ENCODE measurements at places on chromosomes 7 and 10. TPM values are rescaled to one million over a fixed set of nuclear protein-coding genes. Genes with fewer than 3 reads are reported as not detected.

DNA sequence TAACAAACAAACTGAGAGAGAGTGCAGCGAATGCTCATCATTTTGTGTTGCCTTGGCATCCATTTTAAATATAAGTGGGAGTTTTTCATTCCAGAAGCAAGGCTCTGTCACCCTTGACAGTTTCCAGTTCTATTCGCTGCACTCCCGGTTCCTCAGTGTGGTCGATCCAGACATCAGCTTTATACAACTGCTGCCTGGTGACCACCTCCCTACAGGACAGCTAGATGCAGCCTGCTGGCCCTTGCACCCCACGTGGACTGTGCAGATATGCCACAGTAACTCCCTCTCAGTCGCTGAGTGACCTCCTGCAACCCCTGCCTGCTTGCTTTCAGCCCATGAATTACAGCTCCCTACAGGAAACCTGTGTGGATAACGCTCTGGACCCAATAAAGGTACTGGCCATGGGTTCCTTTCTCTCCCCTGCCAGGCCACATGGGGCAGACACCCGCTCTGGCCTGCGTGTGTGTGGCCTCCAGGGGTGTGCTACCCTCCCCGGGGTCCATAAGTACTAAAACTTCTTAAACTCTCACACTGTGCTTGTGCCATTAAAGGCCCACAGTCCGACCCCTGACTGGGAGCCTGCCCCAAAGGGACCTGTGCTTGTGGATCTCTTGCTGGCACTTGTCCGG, 23.6 kb downstream of the BEND7 start:
- no peak for DNase-seq

DNA sequence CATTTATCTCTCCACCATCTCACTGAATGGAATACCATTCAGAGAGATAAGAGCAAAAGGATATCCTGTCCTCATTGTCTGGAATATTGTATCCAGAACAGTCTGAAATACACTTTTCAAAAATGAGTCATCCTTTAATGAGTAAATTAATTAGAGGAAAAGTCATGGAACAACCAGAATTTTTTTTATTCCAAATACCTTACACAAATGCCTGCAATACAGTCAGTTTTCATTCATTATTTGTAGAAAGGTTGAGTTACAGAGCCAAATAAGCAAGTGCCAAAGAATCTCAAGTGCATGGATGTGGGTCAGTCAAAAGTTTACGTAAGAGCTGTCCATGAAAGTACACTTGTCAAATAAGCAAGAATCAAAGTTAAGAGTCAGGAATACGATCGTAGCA, 482.6 kb downstream of the IPMK start:
- DNase-seq: no peak

GRCh38 chr7:14229047-14229446, 239.6 kb upstream of the ETV1 start:
- DNase-seq: no peak

DNA sequence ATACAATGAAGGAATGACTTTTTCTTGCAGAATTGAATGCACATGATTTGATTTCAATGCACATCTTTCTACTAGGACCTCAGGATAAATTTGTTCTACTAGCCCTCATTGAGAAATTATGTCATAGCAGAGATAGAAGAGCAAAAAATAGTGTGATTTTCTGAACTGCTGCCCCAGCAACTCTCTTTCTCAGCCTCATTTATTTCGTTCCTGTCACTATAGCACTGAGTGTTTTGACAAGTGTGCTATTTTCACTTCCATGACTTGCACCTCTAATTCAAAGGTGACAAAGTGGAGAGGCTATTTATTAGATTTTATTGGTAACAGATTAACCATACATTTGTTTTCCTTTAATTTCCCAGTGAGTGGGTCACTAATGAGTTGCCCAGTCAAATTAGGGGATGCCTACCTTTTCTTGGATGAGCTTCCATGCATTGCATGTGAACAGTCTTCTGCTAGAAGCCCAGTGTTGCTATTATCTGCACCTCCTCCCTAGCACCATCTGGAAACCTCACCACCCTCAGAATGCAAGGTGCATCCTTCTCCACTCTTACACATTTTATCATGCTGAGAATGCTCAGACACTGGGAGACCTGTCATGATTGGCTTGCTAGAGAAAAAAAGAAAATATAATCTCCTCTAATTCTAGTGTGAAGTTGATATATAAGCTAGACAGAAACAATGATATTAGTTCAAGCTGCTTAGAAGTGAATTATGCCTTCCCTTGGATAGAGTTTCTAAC, 119.6 kb upstream of the CTTNBP2 start:
- DNase-seq: no peak

DNA sequence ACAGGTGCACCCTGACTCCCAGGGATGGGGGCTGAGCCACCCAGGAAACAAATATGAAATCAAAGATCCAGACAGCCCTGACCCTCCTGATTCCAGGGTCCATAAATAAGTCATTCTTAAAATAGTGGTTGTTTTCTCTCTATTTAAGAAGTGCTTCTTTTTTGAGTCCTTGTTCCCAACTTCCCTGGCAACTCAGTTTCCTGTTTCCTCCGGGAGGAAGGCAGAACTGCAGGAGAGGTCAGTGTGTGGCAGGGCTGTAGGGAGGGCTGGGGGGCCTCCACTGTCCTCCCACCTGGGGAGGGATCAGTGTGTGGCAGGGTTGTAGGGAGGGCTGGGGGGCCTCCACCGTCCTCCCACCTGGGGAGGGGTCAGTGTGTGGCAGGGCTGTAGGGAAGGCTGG, 88.7 kb upstream of the PDGFA start:
- no peak for DNase-seq

- DNase-seq: no peak
These were observed 366.1 kb upstream of the BMPER start for GRCh38 chr7:33539198-33539597.

GRCh38 chr7:151312831-151313809, 28.5 kb upstream of the NUB1 start:
- DNase-seq: no peak

- DNase-seq: no peak
These were observed 32.0 kb upstream of the PLEKHA1 start for GRCh38 chr10:122342293-122343134.

DNA sequence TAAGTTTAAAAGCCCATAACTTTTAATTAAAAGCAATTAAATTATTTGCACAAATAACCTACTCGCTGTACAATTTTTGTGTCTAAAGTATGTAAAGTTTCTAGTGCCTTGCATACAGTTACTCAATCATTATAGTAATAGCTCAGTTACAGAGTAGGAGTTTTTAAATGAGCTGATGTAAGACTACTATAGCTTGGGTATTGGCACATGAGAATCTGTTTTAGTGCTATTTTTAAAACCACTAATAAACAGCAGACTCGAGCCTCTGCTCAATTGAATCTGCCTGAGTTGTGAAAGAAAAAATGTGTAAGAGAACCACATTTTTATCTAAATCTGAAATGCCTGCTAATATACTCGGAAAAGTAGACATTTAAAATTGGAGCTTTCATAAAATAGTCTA, 31.1 kb downstream of the CTNNA3 start:
- no peak for DNase-seq

DNA sequence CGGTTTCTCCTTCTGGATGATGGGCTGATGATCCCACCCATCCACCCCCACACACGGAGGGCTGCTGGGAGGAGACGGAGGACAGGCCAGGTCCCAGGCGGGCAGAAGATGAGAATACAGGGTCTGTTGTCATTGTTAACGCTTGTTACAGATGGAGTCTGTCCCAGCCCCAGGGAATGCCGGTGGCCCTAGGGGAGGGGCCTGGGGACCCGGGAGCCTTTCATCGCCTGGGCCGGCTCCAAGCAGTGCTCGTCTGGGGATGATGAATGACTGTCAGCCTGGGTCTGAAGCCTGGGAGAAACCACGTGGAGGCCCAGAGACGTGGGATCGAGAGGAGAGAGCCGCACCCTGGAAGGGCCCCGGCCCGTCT, 69.2 kb downstream of the UNCX start:
- DNase-seq: no peak

Gene UCN3
- total RNA-seq: not detected

Gene ST8SIA6
- total RNA-seq: 0.79 TPM

Gene SPOCK2
- total RNA-seq: 0.20 TPM

Gene GPR37
- 8.1 TPM for total RNA-seq

Gene IL6
- total RNA-seq: 16.3 TPM

Gene ANXA8L1
- 0.04 TPM for total RNA-seq

Gene MPLKIP
- total RNA-seq: 31.2 TPM
